ENCODE measurements at places on chromosomes 16 and 17. TPM values are rescaled to one million over a fixed set of nuclear protein-coding genes. Genes with fewer than 3 reads are reported as not detected.

- no peak for DNase-seq
These were observed 18.9 kb downstream of the C16orf90 start for GRCh38 chr16:3476409-3476808.

- no peak for DNase-seq
These were observed 49.0 kb downstream of the RTN4RL1 start for GRCh38 chr17:1976000-1976682.

DNA sequence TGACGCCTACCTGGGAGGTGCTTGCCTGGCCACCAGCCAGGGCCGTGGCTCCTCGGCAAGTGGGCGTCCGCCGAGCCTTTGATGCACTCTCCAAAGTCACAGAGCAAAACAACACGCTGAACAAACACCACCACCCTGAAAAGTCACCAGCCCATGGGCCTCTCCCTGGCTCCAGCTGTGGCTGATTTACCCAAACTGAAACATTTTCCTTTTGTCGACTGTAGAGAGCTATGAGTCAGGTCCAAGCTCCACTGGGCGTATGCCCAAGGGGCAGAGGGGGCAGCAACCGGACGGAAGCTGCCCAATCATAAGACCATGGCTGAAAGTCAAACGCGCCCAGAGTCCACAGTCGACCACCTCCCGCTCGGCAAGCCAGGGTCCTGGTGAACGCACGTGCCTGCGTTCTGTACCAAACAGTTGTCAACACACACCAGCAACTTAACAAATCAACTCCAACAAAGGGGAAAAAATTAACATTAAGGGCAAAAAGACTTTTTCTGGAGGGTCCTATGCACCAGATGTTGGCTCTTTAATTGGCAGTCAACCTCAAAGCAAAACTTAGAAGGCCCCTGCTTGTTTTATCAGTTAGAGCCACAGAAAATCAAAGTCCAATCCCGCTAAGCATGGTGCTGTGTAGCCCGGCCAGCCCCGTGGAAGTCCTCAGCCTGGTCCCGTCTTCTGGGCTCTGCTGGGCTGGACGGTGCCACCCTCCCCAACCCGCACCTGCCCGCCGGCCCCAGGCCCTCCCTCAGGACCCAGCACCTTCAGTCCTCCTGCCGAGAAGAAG lies 47.3 kb downstream of the TBC1D16 start:
- no peak for DNase-seq

DNA sequence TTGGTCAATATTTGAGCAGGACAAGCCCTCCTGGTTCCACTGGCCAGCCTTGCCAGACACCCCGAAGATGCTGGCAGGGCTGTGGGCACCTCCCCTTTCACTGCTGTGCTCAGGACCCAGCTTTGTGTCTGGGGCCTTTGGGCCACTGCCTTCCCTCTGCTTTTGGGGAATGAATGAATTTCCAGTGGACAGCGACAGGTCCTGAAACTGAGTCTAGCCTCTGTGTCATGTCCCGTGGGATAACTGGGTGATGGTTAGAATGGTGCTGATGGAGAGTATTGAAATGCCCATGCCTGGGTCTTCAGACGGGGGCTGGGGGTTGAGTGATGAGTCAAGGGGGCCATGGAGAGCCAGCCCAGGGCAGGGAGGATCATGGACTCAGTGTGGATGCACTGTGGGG lies 135.8 kb downstream of the FOXL1 start:
- no peak for DNase-seq

The FAM234A gene
- 69.0 TPM for total RNA-seq

DNA sequence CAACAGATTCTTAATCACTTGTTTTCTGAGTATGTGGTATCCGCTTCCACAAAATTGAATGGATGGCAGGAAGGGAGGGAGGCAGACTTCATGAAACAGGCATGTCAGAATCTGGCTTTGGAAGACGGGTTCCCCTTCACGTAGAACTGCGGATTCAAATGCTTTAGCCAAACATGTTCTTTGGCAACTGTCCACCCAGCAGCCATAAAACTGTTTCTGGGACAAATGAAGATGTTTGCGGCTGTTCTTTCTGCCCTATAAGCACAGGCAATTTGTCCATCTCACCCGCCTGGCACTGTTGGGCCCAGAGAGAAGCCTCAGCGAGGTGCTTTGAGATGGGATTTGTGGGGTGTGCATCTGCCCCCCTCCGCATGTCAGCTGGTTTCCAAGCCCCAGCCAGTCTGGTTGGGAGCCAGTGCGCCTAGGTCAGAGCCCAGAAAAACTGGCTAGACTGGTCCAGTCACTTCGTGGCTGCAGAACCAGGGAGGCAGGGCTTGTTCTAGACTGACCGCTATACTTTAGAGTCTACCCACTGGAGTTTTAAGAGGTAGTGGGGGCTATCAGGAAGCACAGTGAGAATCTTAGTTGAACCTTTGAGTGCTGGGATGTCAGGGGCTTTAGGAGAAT lies 6.3 kb downstream of the CRHR1 start:
- no peak for DNase-seq

DNA sequence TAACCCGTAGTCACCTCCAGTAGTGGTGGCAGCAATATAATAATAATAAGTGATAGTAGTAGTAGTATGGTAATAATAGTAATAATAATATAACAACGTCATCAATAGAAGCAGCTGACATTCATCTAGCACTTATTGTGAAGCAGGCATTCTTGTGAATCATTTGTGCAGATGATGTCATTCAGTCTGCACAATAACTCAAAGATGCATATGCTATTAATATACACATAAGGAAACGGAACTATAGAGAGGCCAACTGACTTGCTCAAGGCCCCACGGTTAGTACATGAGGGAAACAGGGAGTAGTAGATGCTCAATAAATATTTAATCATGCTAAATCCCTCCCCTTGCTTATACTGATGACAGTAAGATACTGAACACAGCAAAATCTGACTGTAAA lies 35.4 kb upstream of the GAN start:
- DNase-seq: no peak

DNA sequence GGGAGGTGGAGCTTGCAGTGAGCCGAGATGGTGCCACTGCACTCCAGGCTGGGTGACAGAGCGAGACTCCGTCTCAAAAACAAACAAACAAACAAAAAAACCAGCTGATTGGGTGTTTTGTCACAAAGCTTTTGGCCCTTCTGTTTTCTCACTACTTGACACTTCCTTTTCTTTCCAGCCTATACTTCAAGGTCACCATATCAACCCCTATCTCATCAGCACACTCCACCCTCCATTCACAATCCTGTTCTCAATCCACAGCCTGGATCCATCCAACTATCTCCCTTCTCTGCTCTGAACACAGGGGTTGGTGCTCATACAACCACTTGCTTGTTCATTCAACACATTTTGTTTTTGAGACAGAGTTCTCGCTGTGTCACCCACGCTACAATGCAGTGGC lies 6.6 kb upstream of the MED11 start:
- no peak for DNase-seq

GRCh38 chr17:64627797-64628196 lies 34.3 kb downstream of the SMURF2 start:
- DNase-seq: no peak

The MYLK3 gene
- 0.44 TPM for total RNA-seq

The LRRC75A gene
- total RNA-seq: 5.2 TPM

- no peak for DNase-seq
These were observed 112.0 kb downstream of the CLEC16A start for GRCh38 chr16:11056090-11056992.

GRCh38 chr17:45820052-45820780 lies 24.5 kb upstream of the SPPL2C start:
- DNase-seq: no peak

GRCh38 chr16:71883168-71883848 lies 674 bp downstream of the ZNF821 start:
- no peak for DNase-seq

- peak; percentile 23 for DNase-seq
These were observed at the start of gene GPRC5B for GRCh38 chr16:19884611-19885450. Gene GPRC5B, minus strand, starts transcription at chr16:19884848. Its CDS starts 12,003 bp downstream, at chr16:19872845.

The IGSF6 gene
- total RNA-seq: 54.5 TPM

DNA sequence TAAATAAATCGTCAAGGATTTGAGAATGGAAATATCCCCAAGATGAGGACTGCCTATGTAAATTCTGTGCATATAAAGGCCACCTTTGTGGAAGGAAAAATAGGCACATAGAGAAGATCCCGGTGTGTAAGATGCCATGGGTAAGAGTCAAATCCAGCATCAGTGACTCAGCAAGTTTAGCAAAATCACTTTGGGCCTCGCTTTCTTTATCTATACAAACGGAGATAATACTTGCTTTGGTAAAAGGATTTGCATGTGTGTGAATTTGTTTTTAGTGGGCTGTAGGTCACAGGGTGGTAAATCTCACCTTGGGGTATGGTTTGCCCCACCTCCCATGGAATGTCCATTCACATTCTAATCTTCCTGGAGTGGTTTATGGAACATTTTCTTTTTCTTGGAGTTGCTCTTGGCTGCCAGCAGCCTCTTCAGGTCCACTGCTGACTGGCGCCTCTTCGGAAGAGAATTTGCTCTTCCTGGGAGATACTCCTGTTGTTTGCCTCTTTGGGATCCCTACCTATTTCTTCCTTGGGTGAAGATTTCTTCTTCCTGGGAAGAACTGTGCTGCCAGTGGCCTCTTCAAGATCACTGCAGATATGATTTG lies 587.6 kb downstream of the CDH11 start:
- no peak for DNase-seq

DNA sequence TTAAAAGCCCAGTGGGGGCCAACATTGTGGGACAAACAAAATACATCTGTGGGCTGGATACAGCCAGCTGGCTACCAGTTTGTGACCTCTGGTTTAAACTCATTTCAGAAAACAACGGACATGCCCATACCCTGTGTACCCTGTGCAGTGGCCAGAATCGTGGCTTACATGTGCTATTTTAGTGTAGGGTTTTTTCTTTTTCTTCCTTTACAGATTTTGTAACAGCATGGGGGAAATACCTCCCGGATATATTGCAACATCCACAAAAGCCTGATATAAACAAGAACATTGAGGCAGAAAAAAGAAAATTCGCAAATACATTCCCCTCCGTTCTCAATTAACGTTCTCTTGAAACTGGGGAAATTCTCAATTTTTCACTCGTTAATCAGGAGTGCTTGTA lies 7.3 kb downstream of the HS3ST4 start:
- no peak for DNase-seq

DNA sequence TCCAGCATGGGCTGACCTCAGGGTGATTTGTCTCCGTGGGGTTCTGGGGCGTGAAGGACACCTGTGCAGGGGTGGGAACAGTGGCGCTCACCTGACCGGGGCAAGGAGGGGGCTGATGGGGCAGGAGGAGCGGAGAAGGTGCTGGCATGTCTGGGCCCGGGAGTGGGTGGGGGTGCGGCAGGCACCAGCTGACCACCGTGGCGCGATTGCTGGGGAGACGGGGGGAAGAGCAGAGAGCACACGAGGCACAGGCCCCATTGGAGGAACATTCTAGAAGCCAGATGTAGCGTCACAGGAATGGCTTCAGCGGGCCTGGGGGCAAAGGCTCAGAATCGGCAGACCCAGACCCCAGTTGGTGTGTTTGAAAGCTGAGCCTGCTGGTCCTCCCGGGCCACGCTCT lies 12.1 kb downstream of the CACNA1H start:
- DNase-seq: no peak

The CACNG3 gene
- total RNA-seq: not detected

DNA sequence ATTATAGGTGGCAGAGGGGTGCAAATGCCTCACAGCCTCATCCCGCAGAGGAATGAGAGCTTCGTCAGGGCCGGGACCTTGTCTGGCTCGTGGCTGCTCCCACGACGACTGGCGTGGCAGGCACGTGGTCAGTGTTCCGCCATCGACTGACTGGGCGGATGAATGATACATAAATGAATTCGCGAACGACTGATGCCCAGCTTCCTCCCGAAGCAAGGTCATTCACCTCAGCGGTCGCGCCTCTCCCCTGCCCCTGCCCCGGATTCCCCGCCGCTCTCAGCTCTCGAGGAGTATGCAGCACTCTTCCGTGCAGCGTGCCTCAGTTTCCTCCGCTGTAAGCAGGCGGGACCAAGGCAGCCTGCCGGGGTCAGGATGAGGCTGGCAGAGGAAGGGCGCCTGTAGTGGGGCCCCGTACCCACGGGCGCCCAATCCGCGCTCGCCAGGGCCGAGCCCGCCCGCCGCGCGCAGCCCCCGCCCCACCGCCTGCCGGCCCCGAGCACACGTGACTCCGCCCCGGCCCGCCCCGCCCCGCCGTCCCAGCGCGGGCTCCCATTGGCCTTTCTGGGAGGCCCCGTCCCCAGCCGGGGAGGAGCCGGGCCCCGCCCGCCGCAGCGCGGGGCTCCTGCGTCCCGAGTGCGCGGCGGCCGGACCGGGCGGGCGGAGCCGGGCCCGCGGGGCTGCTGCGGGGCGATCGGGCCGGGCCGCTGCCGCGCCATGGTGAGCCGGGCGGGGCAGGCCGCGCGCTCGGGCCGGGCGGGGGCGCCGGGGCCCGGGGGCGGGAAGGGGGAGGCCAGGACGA lies at the start of gene SNN:
TSS of gene SNN (plus strand) at position 632 of the 799 bp plus-strand sequence. CDS start 7,605 bp downstream, outside the sequence.
- peak; percentile 98 for DNase-seq

The PRRT2 gene
- 1.4 TPM for total RNA-seq

The CCR7 gene
- 1.2 TPM for total RNA-seq

The CASKIN1 gene
- 1.0 TPM for total RNA-seq

- no peak for DNase-seq
These were observed 212.8 kb downstream of the MSI2 start for GRCh38 chr17:57468932-57469775.

DNA sequence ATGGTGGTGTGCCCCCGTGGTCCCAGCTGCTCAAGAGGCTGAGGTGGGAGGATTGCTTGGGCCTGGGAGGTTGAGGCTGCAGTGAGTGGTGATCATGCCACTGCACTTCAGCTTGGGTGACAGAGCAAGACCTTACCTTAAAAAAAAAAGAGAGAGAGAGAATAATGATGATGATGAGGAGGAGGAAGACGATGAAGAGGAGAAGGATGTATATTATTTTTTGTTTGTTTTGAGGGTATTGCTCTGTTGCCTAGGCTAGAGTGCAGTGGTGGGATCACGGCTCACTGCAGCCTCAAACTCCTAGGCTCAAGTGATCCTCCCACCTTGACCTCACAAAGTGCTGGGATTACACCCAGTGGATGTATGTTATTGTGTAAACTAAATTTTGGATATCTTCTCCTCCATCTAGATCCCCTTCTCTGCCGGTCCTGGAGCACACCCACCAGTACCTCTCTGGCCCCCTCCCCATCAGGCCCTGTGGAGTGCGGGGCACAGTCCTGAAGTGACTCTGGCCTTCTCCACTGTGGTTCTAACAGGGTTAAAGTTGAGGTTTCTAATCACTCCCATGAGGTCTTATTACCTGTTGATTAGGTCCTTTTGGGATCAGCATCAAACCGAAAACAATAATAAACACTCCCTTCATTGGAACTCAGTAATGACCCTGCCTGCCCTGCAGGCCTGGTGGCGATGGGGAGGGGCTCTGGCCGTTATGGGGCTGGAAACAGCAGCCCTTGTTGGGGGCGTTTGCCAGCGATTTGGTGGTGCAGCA lies 60.5 kb upstream of the ZFHX3 start:
- no peak for DNase-seq

The KRT35 gene
- not detected for total RNA-seq

The CCL4 gene
- 16.3 TPM for total RNA-seq

DNA sequence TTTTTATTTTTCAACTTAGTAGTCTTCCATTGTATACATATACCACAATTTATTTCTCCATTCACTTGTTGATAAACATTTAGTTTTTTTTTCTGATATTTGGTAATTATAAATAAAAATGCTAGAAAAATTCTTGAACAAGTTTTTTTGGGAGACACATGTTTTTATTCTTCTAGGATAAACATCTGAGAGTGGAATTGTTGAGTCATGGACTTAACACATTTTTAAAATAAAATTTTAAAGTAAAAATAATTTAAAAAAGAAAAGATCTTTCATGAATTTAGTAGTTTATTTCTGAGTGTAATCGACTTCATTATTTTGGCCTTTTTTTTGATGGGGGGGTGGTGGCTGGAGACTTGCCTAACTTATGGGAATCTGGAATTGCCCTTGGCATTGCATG lies 391.1 kb downstream of the KCNJ2 start:
- no peak for DNase-seq
